NCI-H1417 treated with DMSO at 0.1 percent for 48 hours (cell line): ENCODE measurements at places on chromosomes 5 and 9.

DNA sequence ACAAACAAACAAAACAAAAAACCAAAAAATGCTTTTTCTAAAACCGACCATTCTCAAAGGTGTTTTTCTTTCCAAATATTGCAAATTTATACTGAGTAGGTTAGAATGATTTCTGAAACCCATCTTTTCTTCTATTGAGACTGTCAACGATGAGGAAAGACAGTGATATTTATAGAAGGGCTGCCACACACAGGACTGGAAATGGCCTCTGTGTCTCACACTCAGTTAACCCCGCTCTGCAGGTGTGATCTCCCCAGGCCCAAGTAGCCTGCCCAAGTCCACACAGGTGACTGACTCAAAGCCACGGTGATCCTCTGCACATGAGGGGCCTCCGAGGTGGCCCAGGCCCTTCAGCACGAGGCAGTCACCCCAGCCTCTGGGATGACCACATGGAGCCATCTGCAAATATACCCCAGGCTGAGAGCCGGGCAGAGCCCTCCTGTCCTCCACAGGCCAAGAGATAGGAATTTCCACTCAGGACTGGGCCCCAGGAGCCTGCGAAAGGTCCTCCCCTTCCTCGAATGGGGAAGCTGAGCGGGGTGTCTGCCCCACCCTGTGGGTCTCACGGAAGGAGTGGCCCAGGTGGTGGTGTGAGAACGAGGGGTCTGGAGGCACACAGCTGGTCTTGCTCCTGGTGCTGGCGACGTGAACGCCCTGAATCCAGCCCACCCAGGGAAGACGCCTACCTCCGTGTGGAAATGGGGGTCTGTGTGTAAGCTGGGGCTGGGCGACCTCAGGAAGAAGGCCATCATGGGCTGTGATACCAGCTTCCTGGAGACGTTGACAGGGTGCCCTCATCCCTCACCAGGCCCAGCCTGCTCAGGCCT lies 53.0 kb upstream of the PHYKPL start:
- DNase-seq: no peak

DNA sequence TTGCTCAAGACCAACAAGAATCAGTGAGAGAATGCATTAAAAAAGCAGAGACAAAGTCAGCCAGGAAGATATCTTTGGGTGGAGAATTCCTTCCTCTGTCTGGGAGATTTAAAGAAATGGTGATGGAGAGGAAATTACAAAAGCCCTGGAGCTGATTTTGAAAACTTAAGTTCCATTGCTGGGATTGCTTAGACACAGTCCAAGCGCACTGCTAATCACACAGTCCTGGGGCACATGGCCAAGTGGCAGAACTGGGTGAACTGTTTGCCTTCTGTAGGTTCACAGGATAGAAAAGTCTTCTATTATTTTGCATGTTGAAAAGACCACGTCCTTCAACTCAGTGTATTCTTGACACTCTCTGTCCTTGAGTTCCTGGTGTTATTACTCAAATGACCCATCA lies 284.9 kb upstream of the FBXL7 start:
- DNase-seq: no peak

DNA sequence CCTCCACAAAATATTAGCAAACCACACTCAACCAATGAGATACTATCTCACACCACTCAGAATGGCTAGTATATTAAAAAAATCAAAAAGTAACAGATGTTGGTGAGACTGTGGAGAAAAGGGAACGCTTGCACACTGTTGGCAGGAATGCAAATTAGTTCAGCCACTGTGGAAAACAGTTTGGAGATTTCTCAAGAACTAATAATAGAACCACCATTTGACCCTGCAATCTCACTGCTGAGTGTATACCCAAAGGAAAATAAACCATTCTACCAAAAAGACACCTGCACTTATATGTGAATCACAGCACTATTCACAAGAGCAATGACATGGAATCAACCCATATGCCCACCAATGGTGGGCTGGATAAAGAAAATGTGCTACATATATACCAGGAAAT lies 393.5 kb downstream of the PDE4D start:
- DNase-seq: no peak

GRCh38 chr5:23484096-23484495 lies 23.3 kb upstream of the PRDM9 start:
- no peak for DNase-seq

- no peak for DNase-seq
Observed at GRCh38 chr5:139061856-139062255, 136.3 kb downstream of the SIL1 start.

DNA sequence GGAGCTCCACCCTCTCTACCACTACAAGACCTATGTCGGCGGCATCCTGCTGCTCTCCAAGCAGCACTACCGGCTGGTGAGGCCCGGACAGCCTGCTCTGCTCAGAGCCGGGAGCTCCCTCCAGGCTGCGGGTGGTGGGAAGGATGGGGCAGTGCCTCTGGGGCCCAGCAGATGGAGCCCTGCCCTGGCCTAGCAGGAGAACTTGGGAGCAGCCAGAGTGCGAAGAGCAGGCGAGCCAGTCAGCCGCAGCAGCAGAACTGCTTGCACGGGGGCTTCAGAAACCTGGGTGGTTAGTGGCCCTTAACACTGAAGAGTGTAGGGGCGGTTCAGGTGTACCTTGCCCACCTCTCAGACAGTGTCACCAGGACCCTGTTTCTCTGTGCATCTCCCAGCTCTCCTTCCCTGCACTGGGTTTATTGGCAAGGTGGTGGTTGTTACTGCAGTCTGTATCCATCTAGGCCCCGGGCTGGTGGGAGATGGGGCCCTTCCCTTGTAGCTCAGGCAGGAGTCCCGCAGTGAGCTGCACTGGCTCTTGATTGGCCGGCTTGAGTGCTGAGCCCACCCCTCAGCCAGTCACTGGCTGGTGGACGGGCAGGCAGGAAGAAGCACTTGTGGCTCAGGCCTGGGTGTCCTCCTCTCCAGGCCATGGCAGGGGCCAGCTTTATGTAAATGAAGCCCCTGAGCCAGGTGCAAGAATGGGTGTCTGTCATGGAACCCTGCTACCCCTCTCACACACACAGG lies 7.7 kb downstream of the B4GALT7 start:
- no peak for DNase-seq

DNA sequence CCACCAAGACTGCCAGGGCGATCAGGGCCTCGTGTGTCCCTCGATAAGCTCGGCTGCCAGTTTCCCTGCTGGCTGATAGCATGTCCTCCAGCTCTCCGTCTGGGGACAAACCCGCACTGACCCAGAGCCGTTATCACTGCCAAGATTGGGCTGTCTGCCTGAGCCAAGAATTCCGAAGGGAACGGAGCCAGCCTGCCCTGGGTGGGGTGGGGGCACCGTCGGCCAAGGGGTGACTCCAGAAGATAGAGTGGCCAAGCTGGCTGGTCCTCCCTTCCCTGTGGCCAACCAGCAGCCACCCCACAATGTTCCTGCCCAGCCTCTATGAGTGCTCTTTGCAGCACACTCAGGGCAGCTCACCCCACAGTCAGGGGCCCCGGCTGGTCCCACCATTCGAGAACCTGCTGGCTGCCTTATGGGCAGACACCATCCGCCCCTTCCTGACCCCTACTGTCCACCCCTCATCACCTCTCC lies 29.4 kb downstream of the HRH2 start:
- no peak for DNase-seq

- DNase-seq: no peak
Observed at GRCh38 chr9:127570533-127571111, 41.5 kb upstream of the STXBP1 start.

GRCh38 chr5:142239394-142240159 lies 85.2 kb downstream of the SPRY4 start:
- DNase-seq: no peak

DNA sequence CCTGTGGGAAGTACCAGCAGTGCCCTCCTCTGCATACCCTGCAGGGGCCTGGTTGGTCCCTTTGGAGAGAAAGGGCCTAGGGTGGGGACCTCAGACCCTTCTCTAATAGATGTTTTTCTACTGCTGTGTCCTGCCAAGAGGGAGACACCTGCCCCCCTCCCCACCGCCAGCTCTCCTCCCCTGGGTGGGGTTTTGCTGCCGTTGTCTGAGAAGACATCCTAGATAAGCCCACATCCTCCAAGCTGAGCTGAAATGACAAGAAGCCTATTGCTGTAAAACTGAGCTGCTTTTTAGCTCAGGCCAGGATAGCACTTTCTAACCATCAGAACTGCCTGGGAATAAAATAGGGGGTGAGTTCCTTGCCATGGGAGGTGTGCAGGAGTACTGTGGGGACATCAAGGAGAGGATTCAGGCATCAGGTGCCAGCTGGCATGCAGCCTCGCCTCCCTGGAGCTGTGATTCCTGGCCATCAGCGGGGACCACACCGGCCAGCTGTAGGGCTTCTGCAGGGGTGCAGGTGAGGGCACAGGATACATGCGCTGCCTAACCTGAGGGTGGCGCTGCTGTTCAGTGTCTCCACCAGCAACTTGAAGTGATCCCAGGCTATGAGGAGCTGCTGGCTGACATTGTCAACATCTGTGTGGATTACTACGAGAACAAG lies 37.9 kb downstream of the CYFIP2 start:
- DNase-seq: no peak

DNA sequence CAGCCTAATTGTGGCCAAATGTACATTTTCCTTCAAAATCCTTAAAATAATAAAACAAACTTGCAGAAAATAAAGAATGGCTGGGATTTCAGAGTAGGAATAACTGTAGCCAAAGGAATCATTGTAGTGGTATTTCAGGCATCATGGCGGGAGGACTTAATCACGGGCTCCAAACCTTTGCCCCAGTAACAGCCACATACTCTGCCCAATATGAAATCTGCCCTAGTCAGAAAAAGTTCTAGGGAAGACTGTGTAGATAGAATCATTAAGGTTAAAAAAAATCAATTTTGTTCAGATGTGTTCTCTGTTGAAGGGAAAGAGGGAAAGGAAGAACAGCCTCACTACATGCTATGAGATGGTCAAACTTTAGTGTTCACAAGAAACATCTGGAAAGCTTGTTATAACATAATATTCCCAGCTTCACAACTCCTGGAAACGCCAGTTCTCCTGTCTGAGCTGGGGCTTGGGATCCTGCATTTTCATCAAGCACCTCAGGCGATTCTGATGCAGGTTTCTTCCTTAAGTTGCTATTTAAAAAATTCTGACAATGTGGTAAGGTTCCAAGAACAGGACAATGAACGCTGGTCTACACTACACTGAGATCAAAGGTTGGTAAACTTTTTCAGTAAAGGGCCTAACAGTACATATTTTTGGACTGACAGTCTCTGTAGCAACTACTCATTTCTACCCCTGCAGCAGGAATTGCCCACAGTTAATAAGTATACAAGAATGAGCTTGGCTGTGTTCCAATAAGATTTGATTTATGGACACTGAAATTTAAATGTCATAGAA lies 87.9 kb downstream of the CEMIP2 start:
- DNase-seq: no peak
